ENCODE measurements at places on chromosomes 11 and 22. TPM values are rescaled to one million over a fixed set of nuclear protein-coding genes. Genes with fewer than 3 reads are reported as not detected.

DNA sequence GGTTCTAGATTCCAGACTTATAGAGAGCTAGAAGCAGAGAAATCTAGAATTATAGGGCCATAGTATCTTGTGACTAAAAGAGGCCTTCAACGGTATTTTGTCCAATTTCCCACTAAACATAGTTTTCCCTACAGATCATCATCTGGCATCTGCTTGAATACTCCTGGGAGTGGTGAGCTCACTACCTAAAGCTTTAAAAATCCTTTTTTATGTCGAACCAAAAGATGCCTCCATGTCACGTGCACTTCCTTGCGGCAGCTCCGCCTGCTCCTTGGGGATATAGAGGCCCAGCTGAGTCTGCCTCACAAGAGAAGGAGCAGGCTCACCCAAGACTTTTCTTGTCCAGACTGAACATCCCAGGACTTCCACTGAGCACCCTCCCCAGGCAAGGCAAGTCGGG lies 4.3 kb upstream of the MB start:
- DNase-seq, result no peak

- DNase-seq, result no peak
Measured at GRCh38 chr11:119780222-119780953, 51.4 kb upstream of the NECTIN1 start.

- no peak for DNase-seq
Measured at GRCh38 chr11:111528557-111528956, 12.0 kb upstream of the LAYN start.

DNA sequence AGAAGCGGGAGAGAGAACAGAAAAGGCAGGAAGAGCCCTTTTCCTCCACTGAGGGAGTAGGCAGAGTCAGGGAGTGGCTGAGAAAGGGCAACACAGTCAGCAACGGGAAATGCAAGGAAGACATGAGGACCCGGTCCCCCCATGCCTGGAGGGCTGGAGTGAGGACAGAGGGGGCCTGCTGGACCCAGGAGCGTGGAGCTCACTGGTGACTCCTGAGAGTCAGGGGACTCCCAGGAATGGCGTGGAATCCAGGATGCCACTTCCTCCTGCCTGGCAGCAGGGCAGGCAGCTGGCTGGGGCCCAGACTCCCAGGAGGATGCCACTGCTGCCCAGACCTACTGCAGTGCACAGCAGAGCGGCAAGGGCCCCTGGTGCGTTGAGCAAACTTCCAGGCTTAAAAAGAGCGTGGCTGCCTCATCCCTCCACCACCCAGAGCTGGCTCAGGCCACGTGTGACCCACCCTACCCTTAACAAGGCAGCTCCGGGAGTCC lies 11.3 kb downstream of the C11orf21 start:
- DNase-seq, result peak; percentile 32

DNA sequence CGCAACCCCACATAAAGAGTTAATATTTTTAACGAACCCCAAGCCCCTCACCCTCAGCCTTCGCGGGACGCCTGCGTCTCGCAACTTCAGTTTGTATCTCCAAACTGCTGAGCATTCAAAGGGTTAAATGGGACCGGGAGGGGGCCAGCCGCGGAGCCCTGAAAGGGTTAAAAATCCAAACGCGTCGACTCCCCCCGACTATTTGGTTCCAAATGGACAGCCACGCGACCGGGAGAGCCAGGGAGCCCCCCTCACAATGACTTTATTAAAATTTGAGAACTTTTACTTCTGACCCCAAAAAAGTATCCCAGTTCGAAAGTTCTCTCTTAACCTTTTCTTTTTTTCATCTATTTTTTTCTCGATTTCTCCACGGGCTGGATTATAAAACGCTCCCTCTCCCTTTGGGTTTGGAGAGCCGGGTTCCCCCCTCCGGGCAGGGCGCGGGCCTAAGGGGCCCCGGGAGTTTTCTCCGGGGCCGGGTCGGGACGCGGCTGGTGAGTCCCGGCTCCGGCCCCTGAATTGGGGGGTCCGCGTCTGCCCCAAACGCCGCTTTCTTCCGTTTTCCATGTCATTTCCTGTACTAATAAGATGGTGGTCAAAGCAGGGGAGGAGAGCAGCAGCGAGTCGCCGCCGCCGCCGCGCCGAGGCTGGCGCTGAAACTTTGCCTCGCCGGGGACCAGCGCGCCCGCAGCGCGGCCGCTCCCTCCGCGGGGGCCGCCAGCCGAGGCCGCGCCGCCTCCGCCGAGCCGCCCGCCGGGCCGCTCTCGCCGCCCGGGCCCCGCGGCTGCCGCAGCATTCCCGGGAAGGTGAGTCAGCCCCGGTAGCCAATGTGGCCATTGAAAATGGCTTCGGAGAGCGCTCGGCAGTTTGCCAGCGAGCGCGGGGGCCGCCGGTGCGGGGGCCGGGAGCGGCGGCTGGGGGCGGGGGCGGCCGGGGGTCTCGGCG lies at the start of gene PRDM11:
Gene PRDM11, plus strand, starts transcription at position 568 of the 945 bp plus-strand sequence. CDS start 35,128 bp downstream, outside the sequence.
- peak; percentile 78 for DNase-seq

DNA sequence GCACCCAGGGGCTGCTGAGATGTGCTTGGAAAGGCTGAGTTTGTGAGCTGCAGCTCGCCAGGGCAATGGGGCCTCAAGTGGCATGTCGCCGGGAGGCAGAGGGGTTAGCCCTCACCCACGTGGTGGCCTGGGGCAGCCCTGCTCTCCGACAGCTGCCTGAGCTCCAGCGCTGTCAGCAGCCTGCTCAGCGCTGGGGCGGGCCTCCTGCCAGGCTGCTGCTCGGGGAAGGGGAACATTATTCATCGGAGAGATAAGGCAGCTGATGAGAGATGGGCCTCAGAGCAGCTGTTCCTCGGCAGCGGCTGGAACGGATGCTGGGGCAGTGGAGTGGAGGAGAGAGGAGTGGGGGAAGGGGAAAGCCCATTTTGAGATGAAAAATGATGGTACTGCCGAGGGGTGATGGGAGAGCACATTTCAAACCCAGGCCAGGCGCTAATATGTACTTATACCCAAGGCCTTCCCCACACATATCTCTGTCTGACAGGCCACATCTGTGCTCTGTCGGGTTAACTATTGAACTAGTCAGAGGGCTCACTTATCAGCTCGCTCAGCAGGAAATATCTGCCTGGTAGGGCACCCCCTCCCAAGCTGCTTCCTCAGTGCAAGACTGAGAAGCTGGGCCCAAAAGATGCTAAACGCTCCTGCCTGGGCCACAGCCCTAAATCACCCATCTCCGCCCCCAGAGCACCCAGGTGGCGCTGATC lies 79.5 kb downstream of the TIMP3 start:
- DNase-seq, result no peak

DNA sequence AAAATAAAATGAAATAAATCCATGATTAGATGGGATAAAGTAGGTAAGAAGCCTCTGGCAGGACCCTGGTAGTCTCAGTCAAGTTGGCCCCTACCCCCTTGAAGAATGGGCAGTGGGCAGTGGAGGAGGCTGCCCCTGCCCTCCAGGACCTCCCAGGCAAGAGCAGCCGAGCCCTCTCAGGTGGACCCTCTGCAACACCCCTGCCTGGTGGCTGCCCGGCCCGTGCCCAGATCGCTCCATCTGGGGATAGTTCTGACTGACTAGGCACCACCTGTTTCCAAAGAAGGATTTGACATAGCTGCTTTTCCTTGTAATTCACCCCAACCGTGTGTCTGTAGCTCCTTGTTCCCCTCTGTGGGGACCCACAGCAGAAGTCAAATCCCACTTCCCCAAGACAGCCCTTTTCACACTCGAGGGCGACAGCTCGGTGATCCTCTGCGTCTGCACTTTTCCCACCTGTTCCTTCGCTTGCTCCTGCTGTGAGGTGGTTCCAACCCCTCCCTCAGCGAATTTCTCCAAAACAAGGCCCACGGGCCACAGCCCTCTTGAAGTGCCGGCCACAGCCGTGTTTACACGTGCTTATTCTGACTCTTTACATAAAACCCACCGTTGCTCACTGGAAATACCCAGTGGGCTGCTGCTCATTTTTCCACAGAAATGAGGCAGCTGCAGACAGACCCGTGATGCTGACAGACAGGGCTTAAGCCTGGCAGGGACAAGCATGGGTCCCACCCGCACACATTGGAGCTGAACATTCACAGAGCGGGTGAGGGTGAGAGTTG lies 5.5 kb upstream of the TMPRSS13 start:
- DNase-seq, result no peak

DNA sequence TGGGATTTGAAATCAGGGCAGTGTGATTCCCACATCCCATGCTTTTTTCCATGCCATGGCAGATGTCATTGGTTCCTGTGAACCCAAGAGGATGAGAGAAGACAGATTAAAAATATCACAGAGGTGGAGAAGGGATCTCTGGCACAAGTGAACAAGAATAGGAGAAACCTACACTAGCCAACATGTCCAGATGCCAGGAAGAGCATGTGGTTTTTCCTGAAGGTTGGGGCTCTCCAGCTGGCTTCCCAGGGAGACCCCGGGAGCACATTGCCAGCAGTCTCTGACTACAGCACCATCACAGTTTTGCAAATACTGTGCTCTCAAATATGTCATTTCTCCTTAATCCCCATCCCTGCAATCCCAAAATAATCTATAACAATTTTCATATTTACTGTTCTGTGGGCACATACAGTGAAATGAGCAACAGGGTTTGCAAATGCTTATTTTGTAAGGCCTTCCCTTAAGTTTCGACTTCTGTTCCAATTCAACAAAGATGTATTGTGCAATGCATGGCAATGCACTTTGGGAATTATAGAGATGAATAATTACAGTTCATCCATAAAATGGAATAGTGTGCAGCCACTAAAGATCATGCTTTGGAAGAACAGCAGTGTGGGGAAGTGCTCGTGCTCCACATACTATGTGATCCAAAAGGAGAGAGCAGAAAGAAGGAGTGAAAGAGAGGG lies 4.8 kb downstream of the ANKK1 start:
- no peak for DNase-seq

- no peak for DNase-seq
Measured at GRCh38 chr11:41431784-41432183, 27.7 kb downstream of the LRRC4C start.

DNA sequence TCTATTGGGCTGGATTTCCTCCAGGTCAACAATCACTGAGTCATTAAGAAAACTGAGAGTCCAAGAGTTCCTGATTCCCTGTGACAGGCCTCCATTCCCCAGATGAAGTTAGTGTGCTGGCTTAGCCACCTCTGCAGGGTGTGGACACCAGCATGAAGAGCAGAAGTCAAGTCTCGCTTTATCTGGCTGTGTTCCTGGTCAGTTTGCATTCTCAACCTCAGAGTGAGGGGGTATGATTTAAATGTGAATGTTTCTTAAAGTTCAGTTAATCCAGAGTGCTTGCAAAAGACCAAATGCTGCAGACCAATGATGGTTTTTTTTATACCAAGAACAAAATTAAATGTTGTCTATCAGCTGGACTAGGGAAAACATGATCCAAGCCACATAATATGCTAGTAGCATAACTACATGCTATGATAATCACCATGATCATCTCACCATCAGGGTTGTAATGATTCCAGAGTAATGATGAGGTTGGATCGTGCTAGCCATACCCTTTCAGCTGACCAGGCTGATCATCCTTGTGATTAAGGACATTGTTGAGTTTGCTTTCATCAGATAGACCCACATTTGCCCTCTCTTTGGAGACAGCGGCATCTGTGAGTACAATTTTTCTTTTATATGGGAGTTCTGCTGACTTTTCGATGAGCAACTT lies 145.8 kb upstream of the ARHGAP20 start:
- DNase-seq, result no peak

DNA sequence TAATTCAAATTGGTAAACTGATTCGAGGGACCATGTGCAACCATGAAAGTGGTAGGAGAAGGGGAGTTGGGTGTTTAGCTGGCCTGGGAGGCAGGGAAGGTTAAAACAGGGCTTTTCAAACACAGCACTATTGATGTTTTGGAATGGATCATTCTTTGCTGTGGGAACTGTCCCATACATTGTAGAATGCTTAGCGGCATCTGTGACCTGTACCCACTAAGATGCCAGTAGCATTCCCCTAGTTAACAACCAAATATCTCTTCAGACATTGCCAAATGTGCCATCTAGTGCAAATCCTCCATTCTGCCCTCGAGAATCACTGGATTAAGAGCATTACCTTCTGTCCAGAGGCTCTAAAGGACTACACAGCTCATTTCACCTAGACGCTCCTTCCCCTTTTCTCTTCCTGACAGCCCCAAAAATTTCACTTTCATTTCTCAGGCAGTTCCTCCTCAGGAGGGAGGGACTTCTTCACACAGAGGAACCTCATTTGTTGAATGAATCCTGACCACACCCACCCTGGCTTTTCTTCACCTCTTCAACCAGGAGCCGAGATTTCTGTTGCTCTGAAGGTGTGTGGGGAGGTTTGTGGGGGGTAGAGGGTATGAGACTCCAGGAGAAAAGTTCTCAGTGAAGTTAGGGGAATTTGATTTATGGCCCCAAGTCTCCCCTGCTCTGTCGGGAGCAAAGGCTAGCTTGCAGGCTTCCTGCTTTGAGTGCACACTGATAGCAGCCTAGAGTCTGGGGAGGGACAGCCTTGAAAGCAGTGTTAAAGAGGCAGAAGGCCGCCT lies at the start of gene TRIM34:
Gene TRIM34, plus strand, starts transcription at position 513 of the 791 bp plus-strand sequence. CDS start 7,331 bp downstream, outside the sequence.
- peak; percentile 64 for DNase-seq

DNA sequence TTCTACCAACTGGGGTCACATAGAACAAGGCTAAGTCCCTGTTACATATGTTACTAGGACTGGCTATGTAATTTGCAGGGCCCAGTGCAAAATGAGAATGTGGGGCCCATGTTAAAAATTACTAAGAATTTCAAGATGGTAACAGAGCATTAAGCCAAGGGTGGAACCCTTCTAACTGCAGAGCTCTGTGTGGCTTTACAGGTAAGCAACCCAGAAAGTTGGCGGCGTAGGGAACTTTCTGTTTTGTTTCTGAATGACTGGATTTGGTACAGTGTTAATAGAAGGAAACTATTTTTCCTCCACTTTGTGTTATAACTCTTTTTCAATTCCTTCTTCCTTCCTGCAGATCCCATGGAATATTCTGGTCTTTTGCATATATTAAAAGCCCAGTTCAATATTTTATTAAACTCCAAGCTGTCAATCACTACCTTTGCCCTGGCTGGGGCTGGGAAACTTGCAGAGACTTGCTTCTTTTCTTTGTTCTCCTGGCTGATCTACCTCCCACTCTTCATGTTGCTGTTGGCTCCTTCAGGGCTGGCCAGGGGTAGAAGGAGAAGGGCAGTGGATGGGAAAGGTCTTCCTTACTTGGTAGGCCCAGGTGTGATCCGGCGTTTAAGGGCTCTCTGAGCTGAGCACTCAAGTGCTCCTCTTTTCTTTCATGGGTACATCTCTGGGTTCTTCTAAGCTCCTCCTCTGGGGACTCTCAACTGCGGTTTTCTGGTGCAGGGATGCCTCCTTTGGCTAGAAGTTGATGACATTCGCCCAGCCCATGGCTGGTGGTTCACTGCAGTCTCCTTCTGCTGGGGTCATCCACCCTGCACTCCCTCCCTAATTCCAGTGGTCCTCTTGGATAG lies 67.7 kb downstream of the SNX19 start:
- no peak for DNase-seq

DNA sequence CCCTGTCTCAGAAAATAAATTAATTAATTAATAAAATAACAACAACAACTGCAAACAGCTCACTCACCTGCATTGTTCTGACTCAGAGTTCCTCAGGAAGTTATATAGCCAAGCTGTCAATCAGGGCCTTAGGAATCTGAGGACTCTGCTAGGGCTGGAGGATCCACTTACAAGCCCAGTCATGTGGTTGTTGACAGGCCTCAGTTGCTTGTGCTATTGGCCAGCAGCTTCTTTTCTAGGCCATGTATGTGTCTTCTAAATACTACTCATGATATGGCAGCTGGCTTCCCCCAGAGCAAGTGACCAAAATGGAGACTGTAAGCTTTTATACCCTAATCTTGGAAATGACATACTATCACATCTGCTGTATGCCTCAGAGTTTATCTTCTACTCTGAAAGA lies 20.8 kb upstream of the ATP5MG start:
- DNase-seq, result no peak

- no peak for DNase-seq
Measured at GRCh38 chr22:47287516-47287915, 525.1 kb downstream of the TBC1D22A start.

GRCh38 chr11:102476069-102476468 lies 23.5 kb upstream of the TMEM123 start:
- DNase-seq, result no peak

EP300 gene
- total RNA-seq, result 84.3 TPM

NXPE1 gene
- not detected for total RNA-seq

PNPLA5 gene
- not detected for total RNA-seq
